Posterior vena cava (tissue), 2 donors: ENCODE measurements at places on chromosomes 4 and X. TPM values are rescaled to one million over a fixed set of nuclear protein-coding genes. Genes with fewer than 3 reads are reported as not detected.

Gene CCNG2
- 38.0 TPM for total RNA-seq

GRCh38 chrX:13463608-13464007, 105.8 kb upstream of the EGFL6 start:
- no peak for DNase-seq

DNA sequence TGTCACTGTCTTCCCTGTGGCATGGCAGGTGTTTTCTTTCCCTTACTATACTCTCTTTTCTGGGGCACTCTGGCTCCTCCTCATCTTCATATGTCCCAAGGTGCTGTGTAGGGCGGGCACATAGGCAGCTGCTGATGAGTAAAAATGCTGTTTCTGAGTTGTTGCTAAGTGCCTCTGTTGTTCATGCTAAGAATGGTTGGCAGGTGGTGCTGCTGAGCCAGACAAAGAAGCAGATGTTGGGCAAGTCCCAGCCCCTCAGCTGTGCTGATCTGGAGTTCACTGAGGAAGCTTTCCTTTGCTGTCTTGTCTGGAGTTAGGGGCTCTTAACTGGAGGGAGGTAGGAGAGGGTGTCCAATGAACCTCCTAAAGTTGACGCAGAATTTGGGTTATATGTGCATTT, 40.6 kb downstream of the HADH start:
- DNase-seq = no peak

DNA sequence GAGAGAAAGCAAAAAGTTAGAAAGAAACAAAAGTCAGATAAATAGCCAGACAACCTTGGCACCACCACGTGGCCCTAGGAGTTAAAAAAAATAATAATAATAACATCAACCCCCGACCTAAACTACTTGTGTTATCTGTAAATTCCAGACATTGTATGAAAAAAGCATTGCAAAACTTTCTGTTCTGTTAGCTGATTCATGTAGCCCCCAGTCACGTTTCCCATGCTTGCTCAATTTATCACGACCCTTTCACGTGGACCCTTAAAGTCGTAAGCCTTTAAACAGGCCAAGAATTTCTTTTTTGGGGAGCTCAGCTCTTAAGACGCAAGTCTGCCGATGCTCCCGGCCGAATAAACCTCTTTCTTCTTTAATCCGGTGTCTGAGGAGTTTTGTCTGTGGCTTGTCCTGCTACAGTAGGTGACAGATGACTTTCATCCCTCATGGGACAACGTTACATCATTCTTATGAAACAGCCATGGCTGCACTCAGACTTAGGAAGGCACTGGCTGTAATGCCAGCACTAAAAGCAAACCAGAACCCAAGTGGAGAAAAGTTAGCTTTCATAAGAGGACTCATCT, 520 bp downstream of the ACOX3 start:
- DNase-seq = no peak

DNA sequence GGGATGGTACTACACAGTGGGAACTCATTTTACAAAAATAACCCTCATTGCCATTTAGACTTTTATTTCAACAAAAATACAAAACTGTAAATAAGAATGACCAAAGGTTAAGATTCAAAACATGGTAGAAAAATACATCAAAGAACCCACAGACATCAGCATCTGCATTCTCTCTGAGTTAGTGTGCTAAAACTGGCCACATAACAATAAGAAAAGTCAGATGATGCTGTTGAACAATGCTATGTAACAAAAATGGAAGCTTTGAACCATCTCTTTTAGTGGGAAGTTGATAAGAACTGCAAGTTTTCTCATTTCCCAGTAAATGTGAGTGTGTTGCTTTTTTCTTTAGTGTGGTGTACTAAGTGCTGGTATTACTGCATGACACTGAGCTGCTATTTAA, 888.4 kb upstream of the EPHA5 start:
- DNase-seq = no peak

DNA sequence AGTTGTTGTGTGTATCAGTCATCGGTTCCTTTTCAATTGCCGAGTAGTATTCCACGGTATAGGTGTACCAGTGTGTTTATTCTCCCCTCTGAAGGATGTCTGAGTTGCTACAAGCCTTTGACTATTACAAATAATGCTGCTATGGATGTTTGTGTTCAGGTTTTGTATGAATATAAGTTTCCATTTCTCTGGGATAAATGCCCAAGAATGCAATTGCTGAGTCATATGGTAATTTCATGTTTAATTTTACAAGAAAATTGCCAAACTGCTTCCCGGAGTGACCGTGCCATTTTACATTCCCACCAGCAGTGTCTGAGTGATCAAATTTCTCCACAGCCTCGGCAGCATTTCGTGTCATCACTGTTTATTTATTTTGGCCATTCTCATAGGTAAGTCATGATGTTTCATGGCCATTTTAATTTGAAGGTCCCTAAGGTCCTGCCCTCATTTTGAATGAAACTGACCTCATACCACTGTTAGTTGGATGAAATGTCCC, 73.9 kb downstream of the IRF2 start:
- no peak for DNase-seq

DNA sequence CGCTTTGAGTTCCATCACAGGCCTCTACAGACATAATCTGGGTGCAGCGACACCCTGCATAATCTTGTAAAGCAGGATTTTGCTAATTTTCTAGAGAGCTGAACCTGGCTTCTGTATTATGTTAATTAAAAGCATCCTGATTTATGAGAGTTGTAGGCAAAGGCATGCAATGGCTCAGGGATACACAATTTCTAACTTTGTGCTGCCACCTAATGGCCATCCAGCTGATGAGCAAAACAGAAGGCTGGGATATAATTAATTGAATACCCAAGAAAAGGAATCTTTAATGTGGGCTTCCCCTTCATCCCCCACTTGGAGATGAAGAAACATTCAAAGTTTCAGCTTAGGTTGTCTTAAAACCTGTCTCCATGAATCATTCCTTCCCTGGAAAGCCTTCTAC, 78.1 kb downstream of the BMP15 start:
- no peak for DNase-seq
